Activated CD4-positive, alpha-beta T cell treated with anti-CD3 and anti-CD28 coated beads for 4 hours (primary cell): ENCODE measurements at places on chromosomes 16 and 17.

GRCh38 chr17:50430821-50431618, 5.0 kb downstream of the ACSF2 start:
- DNase-seq = no peak

- DNase-seq = no peak
Measured at GRCh38 chr16:918068-918467, 52.7 kb downstream of the LMF1 start.

- DNase-seq = no peak
Measured at GRCh38 chr17:789160-789840, 7.1 kb downstream of the MRM3 start.

GRCh38 chr17:71071837-71072236, 902.5 kb downstream of the KCNJ2 start:
- DNase-seq = no peak

DNA sequence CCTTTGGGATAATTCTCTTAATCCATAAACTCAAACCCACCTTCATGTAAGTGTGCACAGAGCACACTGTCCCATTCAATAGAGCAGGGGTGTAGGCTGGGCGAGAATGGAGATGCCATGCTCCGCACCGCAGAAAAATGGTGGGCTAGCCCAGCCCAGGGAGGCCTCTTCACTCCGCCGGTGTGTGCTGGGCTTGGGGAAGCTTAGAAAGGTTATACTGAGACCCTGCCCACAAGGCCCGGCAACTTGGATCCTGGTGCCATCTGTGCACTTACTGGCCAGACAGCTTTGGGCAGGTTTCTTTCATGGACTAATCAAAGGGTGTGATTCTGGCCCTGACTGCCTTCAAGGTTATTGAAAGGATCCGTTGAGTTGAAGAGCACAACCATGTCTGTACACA, 3.7 kb upstream of the STAT5A start:
- DNase-seq = no peak

DNA sequence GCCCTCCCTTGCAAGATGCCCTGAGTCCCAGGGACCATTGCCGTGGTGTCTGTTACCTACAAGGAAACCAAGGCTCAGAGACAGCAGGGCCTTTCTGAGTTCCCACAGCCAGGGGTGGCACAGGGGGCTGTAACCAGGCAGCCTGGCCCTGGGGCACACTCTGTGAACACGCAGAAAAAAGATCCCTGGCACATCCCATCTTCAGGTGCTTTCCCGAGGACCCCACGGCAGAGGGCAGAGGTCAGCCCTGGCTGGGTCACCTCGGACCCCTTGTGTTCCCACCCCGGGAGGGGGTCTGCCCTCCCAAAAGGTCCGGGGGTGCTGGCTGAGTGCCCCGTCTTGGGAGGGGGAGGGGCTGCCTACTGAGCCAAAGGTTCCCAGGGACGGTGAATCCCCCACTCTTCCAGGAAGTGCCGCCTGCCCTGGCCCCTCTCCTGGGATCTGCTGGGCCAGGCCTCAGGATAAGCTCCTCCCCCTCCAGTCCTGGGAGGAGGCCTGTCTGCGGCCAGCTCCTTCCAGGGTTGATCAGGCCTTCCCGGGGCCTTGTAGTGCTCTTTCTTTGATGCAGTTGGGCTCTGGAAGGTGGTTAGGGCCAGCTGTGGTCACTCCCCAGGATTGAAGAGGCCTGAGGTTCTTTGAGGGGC, 8.1 kb downstream of the GLIS2 start:
- DNase-seq = no peak

GRCh38 chr17:80365001-80365965, 49.7 kb upstream of the ENDOV start:
- DNase-seq = no peak

DNA sequence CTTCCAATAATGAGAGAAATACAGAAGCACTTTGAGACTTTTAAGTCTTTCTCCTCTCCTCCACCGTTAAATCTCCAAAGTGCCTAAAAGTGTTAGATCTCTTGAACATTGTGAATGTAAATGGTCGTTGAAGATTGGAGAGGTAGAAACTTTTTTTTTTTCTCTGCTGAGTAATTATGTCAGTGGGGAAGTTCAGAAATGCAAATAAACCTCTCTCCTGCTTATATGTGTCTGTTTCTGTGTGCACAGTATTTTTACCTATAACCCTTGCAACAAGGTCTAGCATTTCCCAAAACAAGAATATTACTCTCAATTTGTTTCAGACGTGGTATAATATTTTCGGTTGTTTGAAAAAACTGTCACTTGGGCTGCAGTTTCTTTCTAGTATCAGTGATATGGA, 833.6 kb upstream of the CDH8 start:
- DNase-seq = no peak

DNA sequence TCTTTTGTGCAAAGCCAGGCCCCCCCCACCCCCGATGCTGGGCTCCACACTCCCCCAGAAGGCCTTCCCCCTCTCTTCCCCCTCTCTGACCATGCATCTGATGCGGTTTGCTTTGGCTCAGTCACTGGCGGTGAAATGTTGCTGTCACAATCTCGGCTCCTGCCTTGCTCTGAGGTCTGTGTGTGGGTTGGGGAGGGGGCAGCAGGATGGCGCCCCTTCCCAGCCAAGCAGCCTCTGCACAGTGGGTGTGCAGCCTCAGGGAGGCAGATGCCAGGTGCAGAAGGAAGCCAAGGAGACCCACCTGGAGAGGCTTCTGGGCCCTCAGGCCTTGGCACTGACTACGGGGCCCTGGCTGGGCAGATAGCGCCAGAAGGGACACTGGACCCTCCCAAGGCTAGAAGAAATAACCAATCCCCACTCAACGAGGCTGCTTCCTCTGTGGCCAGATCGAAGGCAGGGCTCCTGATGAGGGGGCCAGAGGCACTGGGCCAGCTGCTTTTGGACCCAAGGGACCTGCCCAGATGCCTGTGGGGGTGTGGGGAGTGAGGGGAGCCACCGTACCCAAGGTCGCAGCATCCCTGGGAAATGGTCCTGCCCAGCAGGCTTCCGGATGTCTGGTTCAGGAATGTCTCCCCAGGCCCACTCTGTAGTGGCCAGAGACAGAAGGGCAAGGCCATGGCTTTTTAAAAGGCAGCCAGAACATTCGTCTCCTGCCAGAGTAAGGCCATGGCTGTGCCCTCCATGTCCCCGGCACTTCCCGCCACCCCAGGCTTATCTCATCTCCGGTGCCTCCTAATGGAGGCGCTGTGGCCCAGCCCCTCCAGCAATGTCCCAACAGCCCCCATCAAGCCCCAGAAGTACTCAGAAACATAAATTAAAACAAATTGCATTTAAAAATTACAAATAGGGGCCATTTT, 43.4 kb upstream of the SLC38A10 start:
- DNase-seq = no peak

DNA sequence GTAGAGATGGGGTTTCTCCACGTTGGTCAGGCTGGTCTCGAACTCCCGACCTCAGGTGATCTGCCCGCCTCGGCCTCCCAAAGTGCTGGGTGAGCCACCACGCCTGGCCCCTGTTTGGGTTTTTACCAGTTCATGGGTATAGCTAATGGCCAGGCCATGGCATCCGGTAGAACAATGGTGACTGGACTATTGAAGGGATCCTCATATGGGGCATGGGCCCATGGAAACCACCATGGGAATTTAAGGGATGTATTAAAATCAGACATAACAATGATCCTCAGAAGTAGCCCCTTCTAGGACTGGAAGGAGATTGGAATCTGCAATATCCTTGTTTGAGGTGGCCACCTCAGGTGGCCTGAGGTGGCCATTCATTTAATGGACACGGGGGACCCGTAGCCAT, 17.5 kb upstream of the GUCY2D start:
- DNase-seq = no peak
